Occipital lobe (tissue), 3 donors: ENCODE measurements at places on chromosomes 7 and 10.

DNA sequence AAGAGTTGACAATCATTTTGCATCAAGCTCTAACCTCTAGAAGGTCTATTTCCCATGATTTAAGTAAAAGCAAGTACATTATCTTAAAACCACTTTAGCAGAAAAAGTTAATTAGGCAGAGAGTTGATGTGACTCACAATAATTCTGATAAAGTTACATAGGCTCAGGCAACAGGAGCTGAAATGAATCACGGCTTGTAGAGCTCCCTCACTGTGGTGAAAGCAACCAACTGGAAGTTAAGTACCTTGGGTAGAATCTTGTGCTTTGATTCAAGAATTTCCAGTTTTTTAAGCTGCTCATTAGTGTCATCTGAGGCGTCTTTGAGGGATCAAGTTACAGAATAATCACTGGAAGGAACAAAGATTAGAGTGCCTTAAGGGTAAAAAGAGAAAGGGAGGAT lies 68.9 kb upstream of the NFE2L3 start:
- DNase-seq = no peak

DNA sequence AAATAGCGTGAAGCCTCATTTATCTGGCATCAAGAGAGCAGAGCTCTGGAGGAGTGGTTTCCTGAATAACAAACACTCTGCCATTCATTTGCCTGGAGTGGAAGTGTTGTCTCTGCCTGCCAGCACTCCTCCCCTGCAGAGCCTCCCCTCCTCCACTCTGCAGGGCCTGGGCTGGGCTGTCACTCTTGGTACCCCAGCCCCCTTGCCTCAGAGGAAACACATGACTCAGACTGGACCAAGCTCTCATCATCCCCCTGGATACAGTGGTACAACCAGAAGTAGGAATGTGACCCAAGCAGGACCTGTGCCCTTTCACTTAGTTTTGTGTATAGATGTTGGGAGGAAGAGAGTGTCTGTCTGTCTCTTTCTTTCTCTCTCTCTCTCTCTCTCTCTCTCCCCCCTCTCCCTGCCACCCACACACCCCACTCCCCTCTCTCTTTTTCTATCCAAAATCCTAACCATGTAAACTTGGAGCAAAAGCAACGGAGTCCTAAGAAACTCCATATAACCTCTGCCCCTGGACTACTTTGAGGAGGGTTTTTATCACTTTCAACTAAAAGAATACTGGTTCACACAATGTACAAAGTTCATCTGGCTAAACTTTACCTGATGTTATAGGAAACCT lies 43.9 kb downstream of the DOCK4 start:
- peak; percentile 68 for DNase-seq

DNA sequence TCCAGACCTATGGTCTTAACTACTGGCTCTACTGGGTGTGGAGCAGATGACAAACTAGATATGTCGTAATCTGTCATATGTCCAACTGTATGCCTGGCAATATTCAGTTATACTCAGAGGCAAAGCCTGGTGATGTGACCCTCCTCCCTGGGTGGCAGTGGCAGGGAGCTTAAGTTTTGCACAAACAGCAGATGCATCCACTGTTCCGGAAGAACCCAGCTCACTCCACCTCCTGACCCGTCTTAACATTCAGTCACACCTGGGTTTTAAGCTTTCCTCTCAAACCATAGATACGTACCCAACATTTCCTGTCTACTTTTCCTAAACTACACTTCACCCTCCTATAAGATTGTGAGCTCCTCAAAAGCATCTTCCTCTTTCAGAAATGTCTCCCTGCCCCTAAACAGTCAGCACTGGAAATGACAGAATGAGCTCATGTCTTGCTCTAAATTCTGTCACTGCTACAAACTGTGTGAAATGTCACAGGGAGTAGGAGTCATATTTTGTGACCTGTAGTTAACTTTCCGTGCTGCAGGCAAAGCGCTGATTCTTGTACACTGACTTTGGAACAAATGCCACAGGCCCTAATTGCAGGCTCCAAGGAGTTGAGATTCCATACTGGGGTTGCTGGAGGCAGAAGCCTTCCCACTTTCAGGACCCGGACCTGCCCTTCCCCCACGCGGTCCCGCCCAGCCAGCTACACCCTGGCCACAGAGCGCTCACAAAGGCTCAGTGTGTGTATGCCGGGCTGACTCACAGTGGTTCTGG lies 23.9 kb downstream of the SCD start:
- peak; percentile 69 for DNase-seq

DNA sequence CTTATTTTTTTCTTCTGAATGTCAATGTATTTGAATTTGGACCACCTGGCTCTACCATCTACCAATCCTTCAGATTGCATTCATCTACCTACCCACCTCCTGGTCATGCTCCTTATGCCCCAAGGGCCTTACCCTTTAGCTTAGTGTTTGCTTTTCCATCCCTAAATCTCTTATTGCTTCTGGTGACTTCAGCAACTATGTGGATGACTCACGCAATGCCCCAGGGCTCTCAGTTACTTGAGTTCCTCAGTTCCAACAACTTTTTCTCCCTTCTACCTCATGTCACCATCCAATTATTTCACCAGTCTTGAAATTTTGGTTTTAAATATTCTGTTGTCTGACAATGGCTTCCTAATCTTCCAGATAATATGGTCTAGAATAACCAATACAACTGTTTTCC lies 118.9 kb downstream of the CFAP58 start:
- no peak for DNase-seq

GRCh38 chr7:55130395-55131141 lies 111.8 kb downstream of the EGFR start:
- no peak for DNase-seq

GRCh38 chr7:22894546-22894945 lies 71.9 kb upstream of the TOMM7 start:
- no peak for DNase-seq

DNA sequence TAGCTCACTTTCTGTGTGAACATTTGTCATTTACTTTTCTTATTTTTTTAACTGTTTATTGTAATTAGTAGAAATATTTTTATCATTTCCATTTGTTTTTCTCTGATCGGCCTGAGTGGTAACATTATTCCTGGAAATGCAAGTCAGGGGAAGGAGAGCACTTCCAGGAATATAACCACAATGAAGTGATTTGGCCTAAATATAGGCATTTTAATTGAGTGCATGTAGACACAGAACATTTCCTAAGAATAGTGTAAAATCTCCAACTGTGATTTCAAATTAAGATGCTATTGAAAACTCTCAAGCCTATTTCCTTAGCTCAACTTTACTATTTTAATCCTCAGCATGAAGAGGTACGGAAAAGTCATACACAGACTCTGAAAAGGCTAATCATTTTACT lies 86.5 kb upstream of the SKAP2 start:
- no peak for DNase-seq

DNA sequence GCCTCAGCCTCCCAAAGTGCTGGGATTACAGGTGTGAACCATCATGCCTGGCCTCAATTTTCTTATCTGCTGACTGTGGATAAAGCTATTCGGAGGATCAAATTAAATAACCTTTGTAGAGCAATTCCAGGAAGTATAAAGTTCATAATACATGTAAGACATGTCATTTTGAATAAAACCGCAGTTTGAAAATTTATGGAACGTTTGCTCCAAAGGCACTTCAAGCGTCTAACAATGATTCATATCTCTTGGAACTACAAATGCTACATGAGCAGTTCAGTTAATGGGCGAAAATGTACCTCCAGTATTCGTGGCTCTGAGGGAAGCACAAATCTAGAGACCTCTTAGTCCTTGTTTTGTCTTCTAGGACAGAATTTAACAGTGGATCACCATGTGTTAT lies 190.3 kb downstream of the GALNT17 start:
- no peak for DNase-seq

DNA sequence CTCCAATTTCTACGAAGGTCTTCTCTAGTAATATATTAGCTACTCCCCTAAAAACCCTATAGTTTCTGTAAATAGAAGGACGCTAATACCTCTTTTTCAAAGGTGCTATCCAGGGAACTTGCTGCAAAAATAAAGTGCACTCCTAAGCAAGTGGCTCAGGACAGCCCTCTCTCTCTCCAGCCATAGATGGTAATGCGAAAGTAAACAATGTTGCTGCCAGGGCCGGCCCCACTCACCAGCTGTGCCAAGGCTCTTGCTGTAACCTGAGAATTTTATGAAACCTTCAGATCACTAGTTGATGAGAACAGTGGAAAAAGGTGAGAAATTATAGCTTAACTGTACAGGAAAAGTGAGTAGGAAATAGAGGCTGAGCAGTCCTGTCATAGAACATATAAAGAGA lies 10.9 kb upstream of the TAS2R39 start:
- no peak for DNase-seq

GRCh38 chr7:46369933-46370654 lies 449.0 kb upstream of the IGFBP3 start:
- no peak for DNase-seq

GRCh38 chr10:118922226-118922625 lies 107.3 kb upstream of the NANOS1 start:
- no peak for DNase-seq

DNA sequence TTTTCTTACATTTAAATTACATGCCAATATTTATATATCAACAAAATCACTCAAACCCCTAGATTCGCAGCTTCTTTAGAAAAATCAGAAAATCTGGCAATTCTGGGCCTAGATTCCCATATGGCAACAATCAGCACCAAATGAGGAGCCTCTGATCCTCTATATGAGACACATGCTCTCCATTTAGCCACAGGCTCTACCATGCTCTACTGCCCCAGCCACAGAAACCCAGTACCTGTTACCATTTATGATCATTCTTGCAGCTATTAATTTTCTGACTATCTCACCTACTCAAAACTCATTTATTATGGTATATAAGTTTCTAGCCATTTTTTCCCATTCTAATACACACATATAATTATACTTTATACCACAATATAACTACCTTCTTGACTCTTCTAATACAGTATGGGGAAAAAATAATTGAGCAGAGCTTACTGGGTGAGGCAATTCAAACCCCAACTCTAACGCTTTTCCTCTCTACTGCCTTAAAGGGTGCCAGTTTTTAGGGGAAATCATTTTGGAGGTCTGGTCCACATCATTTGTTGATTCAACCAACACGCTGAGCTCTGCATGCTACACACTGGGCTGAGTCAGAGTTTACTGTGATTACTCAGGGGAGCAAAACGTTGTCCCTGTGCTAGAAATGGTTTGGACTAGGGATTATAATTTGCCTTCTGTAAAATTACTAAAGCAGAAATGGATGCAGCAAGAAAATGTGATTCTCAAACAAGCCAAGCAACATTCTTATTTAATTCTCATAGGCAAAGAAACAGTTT lies 11.6 kb downstream of the PDLIM1 start:
- DNase-seq = no peak

- no peak for DNase-seq
Measured at GRCh38 chr10:79487296-79488194, 24.8 kb upstream of the EIF5AL1 start.

- no peak for DNase-seq
Measured at GRCh38 chr7:70033226-70033625, 435.0 kb downstream of the AUTS2 start.

DNA sequence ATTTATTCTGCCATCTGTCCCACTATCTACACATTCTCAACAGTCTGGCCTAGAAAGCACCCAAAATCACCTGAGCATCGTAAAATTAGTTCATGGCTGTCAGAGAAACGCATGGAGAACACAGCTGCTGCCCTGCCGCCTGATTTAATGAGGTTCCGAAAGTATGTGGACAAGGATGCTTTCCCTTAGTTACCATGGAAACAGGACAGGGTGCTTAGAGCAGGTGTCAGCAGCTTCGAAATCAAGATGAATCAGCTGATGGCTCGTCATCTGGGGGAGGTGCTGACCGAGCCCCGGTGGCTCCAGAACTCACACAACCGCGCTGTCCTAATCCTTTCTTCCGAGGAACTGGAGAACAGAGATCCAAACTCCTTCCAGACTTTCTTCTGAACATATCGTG lies 151.5 kb downstream of the TEX36 start:
- DNase-seq = peak; percentile 37

GRCh38 chr10:30436191-30436611 lies 2.2 kb downstream of the MAP3K8 start:
- no peak for DNase-seq

- no peak for DNase-seq
Measured at GRCh38 chr10:97656777-97657176, 16.3 kb downstream of the PI4K2A start.

- no peak for DNase-seq
Measured at GRCh38 chr10:73469579-73469978, 26.2 kb downstream of the PPP3CB start.

DNA sequence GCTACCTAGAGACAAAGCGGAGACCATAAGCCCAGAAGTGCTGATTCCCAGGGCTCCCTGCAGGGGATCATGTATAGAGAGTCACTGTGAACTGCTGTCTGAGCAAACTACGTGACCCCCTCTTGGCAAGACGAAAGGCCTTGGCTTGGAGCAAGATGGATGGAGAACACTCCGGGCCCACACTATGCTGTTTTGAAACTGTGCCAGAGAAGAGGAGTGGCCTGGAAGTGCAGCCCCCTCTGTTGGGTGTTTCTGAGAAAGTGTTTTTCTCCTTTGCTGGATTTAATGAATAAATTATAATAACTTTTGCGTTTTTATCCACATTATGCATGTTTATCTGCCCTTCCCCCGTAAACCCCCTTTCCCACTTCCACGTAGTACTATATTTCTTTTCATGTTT lies 639.3 kb upstream of the GALNT17 start:
- no peak for DNase-seq

DNA sequence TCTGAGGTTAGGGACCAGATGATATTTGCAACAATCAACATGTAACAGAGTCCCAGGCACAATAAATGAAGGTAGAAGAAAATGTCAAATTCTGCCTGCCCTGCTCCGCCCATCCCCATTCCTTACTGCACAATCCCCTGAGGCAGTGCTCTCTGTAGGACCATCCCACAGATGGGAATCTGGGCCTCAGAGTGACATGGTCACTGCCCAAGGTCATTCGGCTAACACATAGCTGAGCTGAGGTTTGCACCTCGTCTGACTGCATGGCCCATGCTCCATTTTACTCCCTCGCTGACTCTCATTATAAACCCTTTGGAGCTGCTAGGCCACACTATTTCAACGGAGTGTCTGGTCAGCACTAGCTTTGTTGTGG lies 1.2 kb downstream of the HOGA1 start:
- no peak for DNase-seq

DNA sequence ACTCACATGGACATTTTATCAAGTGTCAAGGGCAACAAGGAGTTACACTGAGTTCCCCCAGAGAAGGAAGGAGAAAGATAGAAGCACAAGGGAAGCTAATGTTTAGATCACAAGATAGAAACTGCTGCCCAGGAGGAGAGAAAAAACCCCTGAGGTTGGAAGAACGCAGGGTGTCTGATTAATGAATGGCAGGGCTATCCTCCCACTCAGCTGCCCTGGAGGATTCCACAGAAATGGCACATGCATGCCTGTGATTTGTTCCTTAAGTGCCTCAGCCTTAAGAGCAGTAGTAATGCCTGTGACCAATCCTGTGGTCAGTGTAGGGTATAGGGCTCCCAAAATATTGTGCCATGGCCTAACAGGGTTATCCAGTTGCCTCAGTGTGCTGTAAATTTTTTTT lies 20.2 kb downstream of the DNAJB9 start:
- DNase-seq = no peak
